Muscle of back (tissue), 13 donors: ENCODE measurements at places on chromosomes 2 and 18. TPM values are rescaled to one million over a fixed set of nuclear protein-coding genes. Genes with fewer than 3 reads are reported as not detected.

DNA sequence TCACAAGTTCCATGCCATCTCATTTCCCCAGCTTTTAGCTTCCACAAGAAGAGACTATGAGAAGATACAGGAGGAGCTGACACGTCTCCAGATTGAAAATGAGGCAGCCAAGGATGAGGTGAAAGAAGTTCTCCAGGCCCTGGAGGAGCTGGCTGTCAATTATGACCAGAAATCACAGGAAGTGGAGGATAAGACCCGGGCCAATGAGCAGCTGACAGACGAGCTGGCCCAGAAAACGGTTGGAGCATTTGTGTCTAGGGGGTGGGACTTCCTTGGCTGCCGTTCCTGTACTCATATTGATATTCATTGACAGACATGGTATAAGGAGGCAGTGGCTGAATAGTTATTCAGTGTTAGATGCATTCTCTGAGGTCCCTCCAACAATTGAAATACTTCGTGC, 57.2 kb upstream of the LYPD6B start:
- DNase-seq: peak; percentile 16

DNA sequence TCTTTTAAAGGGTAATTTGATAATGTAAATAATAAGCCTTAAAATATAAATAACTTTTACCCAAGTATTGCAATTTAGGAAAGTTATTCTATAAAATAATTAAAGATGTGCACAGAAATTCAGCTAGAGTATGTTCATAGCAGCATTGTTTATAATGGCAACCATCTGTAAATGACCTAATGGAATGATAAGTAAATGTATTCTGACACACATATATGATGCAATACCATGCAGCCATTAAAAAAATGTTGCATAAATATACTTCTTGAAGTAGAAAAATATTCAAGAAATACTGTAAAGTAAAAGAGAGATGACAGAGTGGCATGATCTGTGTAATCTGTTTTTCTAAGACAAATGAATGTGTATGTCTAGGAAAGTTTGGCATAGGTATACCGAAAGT, 545.7 kb downstream of the ZEB2 start:
- DNase-seq: no peak

- DNase-seq: no peak
Measured at GRCh38 chr2:124778076-124778475, 753.0 kb downstream of the CNTNAP5 start.

- no peak for DNase-seq
Measured at GRCh38 chr2:102033031-102033749, 41.4 kb downstream of the IL1R2 start.

The IL1RN gene
- 2.2 TPM for polyA plus RNA-seq

The GPR39 gene
- 0.14 TPM for polyA plus RNA-seq

The PDE6D gene
- polyA plus RNA-seq: 17.9 TPM

- DNase-seq: no peak
Measured at GRCh38 chr2:25259737-25260124, 82.0 kb downstream of the DNMT3A start.

DNA sequence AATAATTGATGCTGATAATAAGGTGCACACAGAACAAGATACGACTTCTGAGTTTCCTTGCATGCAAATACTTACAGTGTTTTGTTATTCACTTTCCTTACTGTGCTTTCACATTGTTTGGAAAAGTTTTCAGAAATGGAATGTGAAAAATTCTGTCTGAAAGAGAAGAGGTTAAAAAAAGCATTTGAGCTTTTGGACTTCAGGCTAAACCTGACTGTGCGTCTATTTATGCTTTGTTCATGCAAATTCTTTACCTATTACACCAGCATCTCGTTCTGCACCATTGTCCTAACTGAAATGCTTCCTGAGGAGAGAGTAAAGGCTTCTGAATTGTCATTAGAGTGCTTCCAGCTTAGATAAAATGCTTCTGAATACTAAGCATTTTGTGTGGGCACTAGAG, 61.4 kb downstream of the LHCGR start:
- DNase-seq: peak; percentile 32

- DNase-seq: no peak
Measured at GRCh38 chr18:39454866-39455265, 1889.3 kb upstream of the CELF4 start.

- DNase-seq: peak; percentile 74
Measured at GRCh38 chr18:30465096-30465495, 577.4 kb downstream of the DSC3 start.

GRCh38 chr2:114056294-114057143, 166.6 kb downstream of the ACTR3 start:
- DNase-seq: no peak

- DNase-seq: no peak
Measured at GRCh38 chr18:72458271-72458670, 85.9 kb downstream of the CBLN2 start.

DNA sequence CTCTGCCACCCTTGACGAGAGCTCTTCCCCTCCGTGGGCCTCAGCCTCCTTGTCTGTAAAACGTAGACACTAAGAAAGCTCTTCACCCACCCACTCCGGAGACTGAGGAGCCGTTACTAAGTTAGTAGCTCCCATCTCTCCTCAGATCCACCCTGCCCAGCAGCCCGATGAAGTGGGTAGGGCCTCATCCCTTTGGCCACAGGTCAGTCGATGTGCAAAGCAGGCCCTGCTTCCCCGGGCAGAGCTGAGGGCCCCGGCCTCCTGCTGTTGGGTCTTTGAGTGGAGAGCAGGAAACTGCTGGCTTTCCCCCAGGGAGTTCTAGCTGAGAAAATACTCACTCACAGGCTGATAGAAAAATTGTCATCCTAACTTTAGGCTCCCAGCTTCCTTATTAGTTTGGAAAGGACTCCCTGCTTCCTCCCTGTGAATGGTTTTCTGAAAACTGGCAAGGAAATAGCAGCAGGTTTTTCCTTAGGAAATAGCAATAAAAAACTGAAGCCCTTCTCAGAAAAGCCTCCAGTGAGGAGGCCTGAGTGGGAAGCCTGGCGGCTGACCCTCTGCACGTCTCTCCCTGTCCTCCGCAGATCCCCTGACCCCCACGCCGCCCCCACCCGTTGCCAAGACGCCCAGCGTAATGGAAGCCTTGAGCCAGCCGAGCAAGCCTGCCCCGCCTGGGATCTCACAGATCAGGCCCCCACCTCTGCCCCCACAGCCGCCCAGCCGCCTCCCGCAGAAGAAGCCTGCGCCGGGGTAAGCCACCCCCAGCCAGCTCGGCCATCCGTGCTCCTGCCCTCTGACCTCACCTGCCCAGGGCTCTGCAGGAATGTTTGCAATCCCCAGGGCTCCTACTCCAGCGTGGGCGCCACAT, 30.2 kb downstream of the ITGB1BP1 start:
- DNase-seq: no peak

The CHCHD5 gene
- 31.6 TPM for polyA plus RNA-seq

The LTBP1 gene
- 62.8 TPM for polyA plus RNA-seq

DNA sequence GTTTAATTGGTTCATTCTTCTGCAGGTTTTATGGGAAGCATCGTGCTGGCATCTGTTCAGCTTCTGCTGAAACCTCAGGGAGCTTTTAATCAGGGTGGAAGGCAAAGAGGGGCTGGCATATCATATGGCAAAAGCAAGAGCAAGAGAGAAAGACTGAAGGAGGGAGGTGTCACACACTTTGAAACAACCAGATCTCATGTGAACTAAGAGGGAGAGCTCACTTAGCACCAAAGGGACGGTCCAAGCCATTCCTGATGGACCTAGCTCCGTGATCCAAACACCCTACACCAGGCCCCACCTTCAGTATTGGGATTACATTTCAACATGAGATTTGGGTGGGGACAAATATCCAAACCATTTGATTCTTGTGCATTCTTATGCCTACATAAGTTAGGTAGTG, 563.1 kb downstream of the SPAG16 start:
- no peak for DNase-seq
